HepG2 (cell line): ENCODE measurements at places on chromosomes 11 and 22. TPM values are rescaled to one million over a fixed set of nuclear protein-coding genes. Genes with fewer than 3 reads are reported as not detected.

GRCh38 chr11:47165253-47165840 is 11.3 kb downstream of the ARFGAP2 start:
- H3K36me3 ChIP-seq = peaks cover 55% of the 10 kb centered on the region
- no peak overlapping the region for H3K4me3 ChIP-seq
- peaks cover 21% of the 10 kb centered on the region for H3K4me1 ChIP-seq
- no peak overlapping the region for H3K27ac ChIP-seq
- H3K27me3 ChIP-seq = no peaks in the 10 kb centered on the region

- peaks cover 4% of the 10 kb centered on the region; the same call in 1 of the 2 replicates for H3K27me3 ChIP-seq
- H3K4me3 ChIP-seq = no peak overlapping the region
- H3K27ac ChIP-seq = no peak overlapping the region
- no peaks in the 10 kb centered on the region for H3K36me3 ChIP-seq
These were observed 23.8 kb upstream of the IGSF22 start for GRCh38 chr11:18749681-18750319.

- H3K27me3 ChIP-seq = peaks cover 10% of the 10 kb centered on the region; the same call in 1 of the 3 replicates
- no peak overlapping the region for H3K27ac ChIP-seq
- H3K36me3 ChIP-seq = no peaks in the 10 kb centered on the region
- H3K4me1 ChIP-seq = no peaks in the 10 kb centered on the region
- H3K4me3 ChIP-seq = no peak overlapping the region
- DNase-seq = no peak
These were observed 85.5 kb upstream of the B3GAT1 start for GRCh38 chr11:134497586-134497985.

DNA sequence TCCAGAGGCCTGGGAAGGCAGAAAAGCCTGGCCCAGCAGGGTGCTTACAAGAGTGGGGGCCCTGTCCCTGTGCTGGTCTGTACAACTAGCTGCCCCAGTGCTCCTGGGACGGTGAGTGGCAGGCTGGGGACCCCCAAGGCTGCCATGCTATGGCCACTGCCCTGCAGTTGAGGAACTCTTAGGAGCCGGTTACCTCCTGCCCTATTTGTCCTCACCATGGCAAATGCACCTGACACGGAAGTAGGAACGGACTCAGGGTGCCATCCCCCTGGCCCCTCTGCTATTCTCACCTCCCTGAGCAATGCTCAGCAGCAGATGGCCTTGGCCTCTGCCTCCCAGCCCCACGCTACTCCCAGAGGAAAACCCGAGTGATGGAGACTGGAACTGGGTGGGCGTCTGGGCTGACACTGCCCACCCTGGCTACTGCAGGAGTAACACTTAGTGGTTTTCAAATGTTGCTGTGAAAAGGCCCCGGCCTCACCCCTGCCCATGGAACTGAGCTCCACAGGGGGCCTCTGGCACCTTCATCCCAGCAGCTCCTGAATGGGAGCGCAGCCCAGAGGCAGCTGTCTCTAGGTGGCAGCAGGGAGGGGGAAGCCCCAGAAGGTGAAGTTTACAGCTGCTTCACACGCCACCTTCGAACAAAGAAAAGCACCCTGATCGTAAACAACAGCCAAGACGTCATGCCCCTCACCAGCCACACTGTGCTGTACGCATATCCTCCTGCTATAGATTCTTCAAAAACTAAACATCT is 105.3 kb downstream of the CTTN start:
- no peaks in the 10 kb centered on the region for H3K27me3 ChIP-seq
- H3K4me1 ChIP-seq = no peaks in the 10 kb centered on the region
- no peak for DNase-seq
- peaks cover 6% of the 10 kb centered on the region for H3K36me3 ChIP-seq
- H3K4me3 ChIP-seq = no peak overlapping the region

The KCNJ11 gene
- 0.81 and 1.6 TPM in 2 replicates for total RNA-seq

The GAL3ST1 gene
- total RNA-seq = 1.8 and 4.4 TPM in 2 replicates

The CRYAB gene
- 0.55 and 0.69 TPM in 2 replicates for total RNA-seq
